ENCODE measurements at places on chromosomes 1 and 21.

GRCh38 chr1:17494114-17494729 is 45.3 kb upstream of the ARHGEF10L start:
- peak; percentile 78 for DNase-seq

- DNase-seq = no peak
Observed at GRCh38 chr1:6373961-6374720, 19.4 kb downstream of the ACOT7 start.

DNA sequence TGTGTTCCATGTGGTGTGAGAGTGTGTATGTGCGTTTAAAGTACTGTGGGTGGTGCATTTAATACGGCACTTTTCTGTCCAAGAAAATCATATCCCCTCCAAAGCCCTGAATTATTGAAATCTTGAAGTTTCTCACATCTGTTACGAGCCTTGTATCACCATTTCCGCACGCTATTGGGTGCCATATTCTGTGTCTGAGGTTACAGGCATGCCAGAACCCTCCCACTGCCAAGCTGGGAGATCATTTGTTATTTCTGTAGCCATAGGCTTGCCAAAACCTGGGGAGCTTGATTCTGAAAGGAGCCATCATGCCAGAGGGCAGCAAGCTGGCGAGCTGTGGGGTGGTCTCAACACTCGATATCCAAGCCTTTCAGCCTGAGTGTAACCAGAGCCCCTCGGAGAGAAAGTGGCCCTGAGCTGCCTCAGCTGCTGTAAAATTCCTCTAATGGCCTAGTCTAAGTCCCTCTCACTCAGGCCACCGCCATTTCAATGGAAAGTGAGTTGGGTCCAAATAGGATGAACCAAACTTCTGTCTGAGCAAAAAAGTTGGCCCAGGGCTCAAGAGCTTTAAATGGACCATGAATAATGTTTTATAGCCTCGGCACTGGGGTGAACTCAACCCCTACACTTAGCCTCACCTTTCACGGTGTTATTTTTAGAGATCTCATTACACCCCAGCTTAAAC is 298.4 kb upstream of the DUSP10 start:
- DNase-seq = no peak

DNA sequence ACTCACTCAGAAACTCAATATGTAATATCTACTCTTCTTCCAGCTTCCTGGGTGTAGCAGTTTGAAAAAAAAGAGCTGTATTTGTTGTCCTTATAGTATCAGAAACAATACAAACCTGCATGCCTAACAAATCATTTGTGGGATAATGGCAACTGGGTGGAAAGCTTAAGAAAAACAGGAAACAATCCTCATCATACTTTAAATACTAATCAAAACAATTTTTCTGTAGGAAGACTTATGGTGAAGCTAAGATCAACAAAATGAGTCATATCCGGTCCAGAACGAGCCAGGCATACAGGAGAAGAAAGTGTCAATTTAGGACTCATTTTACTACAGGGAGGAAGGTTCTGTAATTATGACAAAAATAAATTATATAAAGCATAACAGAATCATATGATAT is 181.8 kb upstream of the ADGRL4 start:
- no peak for DNase-seq

DNA sequence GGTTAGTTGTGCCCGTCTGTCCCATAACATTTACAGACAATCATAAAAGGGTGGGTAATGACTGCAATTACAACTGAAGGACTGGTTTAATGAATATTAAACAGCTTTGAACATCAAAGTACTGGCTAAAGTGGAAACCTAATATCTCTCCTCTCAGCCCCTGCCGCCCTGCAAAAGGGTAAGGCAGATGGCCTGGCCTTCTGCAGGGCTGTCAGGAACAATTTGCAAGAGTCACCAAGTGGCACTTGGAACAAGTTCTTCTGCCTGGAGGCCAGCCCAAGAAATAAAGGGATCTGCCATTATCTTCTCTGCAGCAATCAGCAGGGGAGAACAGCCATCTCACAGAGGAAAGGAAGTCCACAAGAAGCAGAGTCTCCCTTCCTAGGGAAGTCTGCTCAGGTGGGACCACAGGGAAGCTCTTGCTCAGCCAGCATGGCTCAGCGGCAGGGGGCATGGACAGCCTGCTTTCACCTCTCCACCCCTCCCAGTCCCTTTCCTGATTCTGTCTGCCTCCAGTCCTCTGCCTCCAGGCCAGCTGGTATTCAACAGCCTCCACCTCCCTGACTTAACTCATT is 96.1 kb downstream of the TRABD2B start:
- DNase-seq = no peak

GRCh38 chr1:169348383-169349036 is 19.1 kb downstream of the NME7 start:
- no peak for DNase-seq

- DNase-seq = no peak
Observed at GRCh38 chr1:213844632-213845031, 143.1 kb upstream of the PROX1 start.

DNA sequence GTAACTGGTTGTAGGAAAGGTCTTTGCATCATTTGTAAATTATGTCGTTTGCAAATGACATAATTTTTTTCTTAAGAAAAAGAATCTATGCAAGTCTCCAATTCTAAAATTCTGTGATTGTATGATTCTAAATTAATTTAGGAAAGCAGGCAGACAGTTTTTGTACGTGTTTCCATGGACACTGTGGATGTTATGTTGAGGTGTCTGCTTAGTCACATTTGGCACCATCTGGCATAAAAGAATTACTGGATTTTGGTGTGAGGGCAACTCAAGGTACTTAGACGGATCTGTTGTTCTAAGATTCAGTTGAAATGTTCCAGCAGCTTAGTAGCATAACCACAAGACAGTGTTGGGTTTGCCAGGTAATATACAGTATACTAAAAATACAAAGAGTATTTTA is 42.5 kb downstream of the C1orf21 start:
- no peak for DNase-seq

- DNase-seq = no peak
Observed at GRCh38 chr1:45016090-45016697, 4.1 kb downstream of the UROD start.

GRCh38 chr1:177646757-177647730 is 322.8 kb downstream of the SEC16B start:
- no peak for DNase-seq

DNA sequence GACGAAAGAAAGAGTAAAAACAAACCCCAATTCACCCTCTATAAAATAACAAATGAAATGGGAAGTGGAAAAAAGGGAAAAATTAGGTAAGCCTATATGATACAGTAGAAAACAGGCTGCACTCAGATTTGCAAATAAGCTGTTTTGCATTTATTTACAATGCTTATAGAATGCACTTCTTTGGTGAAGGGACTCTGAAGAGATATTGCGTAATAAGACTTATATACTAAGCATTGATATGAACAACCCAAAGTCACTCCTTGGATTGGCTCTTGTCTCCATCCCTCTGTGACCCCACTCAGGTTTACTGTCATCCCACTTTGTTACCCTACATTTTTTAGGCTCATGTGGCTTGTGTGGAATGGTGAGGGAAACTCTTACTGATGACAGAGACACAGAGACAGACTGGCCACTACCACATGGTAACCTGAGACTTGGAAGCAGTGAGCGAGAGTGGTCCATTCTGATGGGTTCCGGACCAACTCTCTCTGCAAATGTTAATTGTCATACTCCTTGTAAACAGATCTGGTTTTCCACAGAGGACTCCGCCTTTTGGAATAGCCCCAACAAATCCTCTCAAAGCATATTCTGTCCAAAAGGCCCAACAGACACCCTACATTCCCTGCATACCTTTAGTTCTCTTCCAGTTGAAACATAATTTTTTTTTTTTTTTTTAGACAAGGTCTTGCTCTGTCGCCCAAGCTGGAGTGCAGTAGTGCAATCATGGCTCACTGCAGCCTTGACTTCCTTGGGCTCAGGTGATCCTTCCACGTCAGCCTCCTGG is 11.0 kb downstream of the GSTM5 start:
- DNase-seq = no peak

GRCh38 chr1:110465038-110465813 is 14.3 kb downstream of the PROK1 start:
- DNase-seq = no peak

DNA sequence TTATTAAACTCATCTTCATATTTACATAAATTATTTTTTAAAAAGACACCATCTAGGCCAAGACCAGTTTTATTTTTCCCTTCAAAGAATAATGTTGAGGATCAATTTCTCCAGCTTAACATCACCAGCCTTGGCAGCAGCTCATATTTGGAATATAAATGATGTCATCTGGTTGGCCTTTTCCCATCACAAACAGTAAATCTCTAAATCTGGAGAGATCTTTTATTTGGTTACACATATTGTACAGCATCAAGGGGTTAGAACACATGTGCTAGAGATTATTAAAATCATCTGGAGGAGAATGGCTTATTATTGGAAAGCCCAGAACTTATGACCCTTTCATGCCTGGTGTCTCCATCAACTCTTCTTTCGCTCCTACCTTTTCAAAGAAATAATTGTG is 508.8 kb downstream of the PLPP3 start:
- DNase-seq = no peak

GRCh38 chr1:84745857-84746256 is 55.6 kb upstream of the SSX2IP start:
- DNase-seq = no peak

- no peak for DNase-seq
Observed at GRCh38 chr1:9732123-9732971, 80.8 kb downstream of the PIK3CD start.

GRCh38 chr1:25040122-25040685 is 110.1 kb upstream of the RUNX3 start:
- DNase-seq = no peak

DNA sequence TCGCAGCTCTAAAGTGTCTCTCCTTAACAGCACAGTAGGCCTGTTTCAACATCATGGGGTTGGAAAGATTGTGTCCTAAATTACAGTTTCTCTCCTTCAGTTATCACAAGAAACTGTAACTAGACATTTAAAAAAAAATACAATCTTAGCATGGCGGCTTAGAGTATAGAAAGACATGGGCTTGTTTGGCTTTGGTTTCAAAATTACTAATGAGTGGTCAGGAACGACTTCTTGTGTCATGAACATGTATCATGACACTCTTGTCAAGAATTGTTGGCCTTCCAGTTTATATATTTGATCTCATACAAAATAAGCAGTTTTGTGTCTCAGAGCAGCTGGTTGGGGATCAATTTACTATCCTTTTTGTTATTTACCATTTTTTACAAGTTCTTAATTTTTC is 2.1 kb downstream of the GJA8 start:
- DNase-seq = no peak

Data from left forelimb (tissue), 1 donor.